ENCODE measurements at places on chromosomes 4 and X.

DNA sequence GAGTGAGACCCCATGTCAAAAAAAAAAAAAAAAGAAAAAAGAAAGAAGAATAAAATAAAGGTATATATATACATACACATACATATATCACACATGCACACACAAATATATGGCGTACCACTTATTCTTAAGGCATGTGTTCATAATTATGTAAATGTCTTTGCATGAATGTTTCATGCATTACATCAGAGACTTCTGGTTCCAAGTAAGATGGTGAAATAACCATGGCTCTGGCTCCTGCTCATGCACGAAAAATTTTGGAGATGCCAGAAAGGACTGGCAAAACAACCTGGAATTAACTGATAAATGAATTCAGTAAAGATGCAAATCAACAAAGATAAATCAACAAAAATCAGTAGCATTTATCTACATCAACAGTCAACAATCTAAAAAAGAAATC, 19.7 kb upstream of the FHIP1A start:
- DNase-seq: no peak

DNA sequence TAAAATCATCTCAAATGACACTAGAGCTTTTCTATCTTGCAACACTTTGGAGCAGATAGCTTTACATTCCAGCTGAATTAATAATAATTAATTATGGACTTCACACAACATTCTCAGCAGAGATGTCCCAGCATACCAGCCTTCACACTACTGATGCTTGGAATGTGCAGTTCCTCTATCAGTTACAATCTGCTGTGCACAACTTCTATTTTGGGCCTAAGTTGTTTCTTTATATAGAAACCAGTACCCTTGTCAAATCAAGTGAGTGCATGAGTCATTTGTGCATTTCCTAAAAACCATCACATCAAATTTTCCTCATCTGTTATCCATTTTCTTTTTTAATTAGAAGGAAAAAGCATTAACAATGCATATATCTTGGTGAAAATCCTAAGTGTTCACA, 8.8 kb upstream of the RASL11B start:
- no peak for DNase-seq

- no peak for DNase-seq
Observed at GRCh38 chr4:7859326-7859725, 80.3 kb downstream of the AFAP1 start.

DNA sequence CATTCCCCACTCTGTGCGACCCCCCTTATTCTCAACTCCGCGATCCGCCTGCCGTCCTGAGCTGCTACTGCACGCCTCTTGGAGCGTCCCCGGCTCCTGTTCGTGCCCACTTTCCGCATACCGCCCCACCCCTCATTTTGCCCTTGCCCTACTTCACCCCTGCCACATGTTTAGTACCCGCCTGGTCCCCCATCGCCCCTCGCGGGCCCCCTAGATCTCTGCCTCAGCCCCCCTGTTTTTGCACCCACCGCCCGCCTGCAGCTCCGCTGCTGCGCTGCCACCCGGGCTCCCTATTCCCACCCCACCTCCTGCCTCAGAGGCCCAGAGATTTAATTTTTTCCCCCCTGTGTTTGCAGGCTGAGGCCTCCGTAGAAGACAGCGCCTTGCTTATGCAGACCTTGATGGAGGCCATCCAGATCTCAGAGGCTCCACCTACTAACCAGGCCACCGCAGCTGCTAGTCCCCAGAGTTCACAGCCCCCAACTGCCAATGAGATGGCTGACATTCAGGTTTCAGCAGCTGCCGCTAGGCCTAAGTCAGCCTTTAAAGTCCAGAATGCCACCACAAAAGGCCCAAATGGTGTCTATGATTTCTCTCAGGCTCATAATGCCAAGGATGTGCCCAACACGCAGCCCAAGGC, 1.4 kb downstream of the MAGED1 start:
- no peak for DNase-seq

DNA sequence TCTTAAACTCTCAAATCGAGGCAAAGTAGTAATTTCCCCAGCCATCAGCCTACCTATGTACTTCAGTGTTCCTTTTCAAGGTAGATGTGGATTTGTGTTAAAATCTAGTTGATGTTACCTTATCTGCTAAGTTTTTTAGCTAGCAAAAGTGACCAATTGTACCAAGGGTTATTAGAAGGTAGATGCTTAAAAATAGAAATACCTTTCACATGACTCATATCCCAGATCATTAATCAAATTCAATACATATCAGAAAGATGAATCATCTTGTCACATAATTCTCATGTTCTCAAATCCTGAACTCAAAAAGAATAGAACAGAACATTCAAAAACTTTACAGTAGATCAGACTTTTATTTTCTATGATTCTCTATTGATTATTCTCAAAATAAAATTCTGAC, 3.5 kb downstream of the ENAM start:
- DNase-seq: no peak

- DNase-seq: no peak
Observed at GRCh38 chrX:28920153-28920943, 333.1 kb downstream of the IL1RAPL1 start.

DNA sequence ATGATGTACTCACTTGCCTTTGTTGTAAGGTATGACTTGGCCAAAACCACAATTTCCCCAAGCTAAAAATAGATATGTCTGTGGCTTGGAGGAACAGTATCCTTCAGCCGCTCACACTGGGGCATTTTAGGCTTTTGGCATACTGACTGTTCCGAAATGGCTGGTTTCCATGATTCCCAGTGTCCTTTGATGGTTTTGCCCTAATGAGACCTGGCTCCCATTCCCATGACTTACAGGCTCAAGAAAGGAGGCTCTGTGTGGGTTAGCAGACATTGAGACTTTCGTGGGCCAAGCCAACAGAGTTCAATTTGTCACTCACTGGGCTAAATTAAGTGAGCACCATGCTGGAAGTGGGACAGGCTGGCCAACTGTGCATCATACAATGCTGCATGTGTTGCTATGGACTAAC, 150.6 kb downstream of the CEP135 start:
- no peak for DNase-seq

DNA sequence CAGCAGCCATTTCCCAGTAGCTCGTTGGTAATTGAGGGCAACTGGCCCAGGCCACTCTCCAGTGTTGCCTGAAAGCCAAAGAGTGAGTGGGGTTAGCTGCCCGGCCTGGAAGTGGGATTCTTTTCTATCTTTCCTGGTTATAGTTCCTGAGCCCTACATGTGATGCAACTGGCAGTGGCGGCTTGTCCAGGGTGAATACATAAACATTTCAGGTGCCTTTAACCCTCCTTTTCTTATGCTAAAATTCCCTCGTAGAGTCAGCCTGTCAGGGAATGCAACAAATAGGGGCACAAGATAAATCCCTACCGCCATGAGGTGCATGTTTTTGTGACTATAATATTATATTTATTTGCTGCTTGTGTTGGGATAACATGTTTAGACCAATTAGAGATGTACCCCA, 13.4 kb upstream of the HERC5 start:
- no peak for DNase-seq

DNA sequence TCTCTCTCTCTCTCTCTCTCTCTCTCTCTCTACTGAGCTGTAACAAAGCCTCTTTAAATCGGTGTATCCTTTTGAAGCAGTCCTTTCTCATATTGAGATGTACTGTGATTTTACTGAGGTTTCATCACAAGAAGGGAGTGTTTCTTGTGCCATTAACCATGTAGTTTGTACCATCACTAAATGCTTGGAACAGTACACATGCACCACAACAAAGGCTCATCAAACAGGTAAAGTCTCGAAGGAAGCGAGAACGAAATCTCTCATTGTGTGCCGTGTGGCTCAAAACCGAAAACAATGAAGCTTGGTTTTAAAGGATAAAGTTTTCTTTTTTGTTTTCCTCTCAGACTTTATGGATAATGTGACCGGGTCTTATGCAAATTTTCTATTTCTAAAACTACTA, 37.2 kb downstream of the HPF1 start:
- no peak for DNase-seq

DNA sequence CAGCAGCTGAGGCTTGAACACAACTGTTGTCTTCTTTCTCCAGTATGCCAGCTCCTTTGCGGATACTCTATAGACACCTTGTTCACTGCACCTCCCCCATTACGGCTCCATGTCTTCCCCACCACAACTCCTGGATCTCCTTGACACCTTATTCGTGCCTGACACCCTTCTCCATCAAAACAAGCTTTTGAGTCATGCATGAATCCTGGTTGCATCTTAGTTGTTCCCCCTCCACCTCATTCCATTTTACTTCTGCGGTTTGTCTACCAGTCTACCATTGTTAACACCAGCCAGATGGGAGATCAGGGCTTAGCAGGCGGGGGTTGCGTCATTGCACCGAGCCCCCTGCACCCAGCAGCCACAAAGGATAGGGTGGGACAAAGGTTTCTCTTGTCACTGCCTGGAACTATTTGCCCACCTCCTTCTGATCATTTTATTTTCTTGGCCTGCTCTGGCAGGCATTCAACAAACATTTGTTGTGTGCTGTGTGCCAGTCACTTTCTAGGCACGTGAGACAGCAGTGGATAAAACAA, 2.0 kb upstream of the CDK16 start:
- no peak for DNase-seq

GRCh38 chrX:9055354-9055753, 21.4 kb upstream of the FAM9B start:
- no peak for DNase-seq

DNA sequence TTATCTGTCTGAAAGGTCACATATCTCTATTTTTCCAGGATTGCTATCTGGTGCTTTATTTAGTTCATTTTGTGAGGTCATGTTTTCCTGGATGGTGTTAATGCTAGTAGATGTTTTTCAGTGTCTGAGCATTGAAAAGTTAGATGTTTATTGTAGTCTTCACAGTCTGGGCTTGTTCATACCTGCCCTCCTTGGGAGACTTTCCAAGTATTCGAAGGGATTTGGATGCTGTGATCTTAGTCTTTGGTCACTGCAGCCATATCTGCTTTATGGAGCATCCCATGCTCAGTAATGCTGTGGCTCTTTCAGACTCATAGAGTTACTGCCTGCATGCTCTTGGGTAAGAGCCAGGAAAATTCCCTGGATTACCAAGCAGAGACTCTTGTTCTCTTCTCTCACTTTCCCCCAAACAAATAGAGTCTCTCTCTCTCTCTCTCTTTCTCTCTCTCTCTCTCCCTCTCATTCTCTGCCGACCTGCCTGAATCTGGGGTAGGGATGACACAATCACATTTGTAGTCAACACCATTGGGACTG, 130.0 kb downstream of the AR start:
- DNase-seq: no peak

- DNase-seq: no peak
Observed at GRCh38 chrX:15499976-15500375, 631 bp upstream of the BMX start.

- DNase-seq: no peak
Observed at GRCh38 chrX:9341291-9342201, 123.3 kb upstream of the TBL1X start.

- DNase-seq: no peak
Observed at GRCh38 chrX:9433596-9433995, 31.3 kb upstream of the TBL1X start.

GRCh38 chr4:180391613-180392012, 1851.6 kb upstream of the TENM3 start:
- DNase-seq: no peak

- no peak for DNase-seq
Observed at GRCh38 chr4:150585611-150586010, 3.7 kb downstream of the MAB21L2 start.

DNA sequence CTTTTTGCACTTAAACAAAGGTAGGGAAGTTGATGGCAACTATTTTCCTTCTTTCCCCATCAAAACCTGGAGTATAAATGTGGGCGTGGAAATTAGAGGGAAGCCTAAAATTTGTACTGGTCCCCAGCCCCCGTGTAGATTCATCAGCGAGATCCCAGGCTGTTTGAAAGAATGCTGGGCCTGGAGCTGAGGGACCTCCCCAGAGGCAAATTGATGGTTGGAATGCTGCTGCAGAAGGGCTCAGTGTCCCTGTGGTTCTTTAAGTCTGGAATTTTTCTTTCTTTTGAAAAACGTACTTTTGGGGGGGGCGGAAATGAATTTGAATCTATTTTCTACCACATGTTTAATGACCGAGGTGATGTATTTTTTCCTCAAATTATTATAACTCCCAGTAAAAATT, 197.2 kb downstream of the CBR4 start:
- no peak for DNase-seq

DNA sequence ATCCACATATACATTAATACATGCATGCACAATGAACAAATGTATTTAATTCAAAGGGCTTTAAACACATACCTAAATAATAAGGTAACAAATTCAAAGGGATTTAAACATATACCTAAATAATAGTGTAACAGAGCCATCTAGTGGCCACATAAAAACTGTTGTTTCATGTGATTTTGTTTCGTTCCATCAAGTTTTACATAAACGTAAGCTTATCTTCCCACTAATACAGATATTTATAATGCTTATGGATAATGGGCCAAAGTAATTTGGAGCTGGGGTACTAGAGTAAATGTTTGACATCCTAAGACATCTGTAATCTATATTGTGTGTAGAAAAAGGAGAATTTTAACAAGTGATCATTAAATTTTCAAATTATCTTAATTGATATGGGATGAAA, 82.3 kb downstream of the PRSS12 start:
- DNase-seq: no peak

DNA sequence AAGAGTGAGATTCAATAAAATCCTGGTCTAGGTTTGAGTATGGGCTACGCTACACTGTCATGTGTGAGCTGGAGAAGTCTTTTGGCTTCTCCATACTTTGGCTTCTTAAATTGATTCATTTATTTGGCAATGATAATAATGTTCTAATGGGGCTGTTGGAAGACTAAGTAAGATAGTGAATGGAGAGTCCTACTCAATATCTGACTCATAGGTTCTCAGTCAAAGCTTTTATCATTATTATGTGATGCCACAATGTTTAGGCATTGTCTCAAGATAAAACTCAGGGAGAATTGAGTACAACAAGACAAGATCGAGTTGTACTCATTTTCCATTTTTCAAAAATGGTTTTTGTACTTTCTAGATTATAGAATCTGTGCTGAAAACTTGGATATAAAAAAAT, 92.5 kb upstream of the VEGFC start:
- no peak for DNase-seq

DNA sequence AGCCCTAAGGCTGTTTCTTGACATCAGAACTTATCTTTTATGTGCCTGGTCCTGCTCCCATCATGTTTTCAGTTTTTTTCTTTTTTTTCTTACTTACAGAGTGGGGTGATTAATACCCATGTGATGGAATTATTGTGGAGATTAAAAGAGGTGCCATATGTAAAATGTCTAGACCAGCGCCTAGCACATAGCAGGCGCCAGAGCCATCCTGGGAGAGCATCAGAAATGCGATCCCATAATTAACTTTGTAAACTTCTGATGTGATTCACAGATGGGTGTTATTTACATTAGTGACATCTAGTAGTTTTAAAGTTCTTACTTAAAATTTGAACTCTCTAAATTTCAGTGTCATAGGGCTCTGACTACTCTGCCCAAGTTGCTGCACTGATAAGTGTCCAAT, 66.2 kb upstream of the PGRMC2 start:
- no peak for DNase-seq

DNA sequence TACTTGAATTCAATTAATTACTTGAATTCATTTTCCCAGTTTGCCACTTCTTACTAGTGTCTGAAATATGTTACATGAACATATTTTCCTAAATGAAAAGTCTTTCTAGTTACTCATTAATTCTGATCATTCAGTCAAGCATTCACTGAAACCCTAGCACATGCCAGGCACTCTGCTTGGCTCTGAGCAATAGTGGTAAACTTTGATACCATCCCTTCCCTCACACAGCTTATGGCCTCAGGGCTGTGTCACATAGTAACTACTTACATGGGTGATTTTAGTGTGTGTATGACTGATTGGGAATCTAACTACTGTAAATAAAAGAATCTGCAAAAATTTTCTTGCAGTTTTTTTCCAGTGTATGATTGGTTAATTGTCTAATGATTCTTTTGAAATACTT, 32.7 kb downstream of the METAP1 start:
- DNase-seq: no peak

Measured in smooth muscle cell of the brain vasculature (primary cell).